Activated T-helper 17 cell treated with anti-CD3 and anti-CD28 coated beads, Interleukin-2, amount 50 U/mL, for 72 hours (primary cell): ENCODE measurements at places on chromosomes 1 and 21. TPM values are rescaled to one million over a fixed set of nuclear protein-coding genes. Genes with fewer than 3 reads are reported as not detected.
A peak's percentile ranks its signal among the peaks of the same experiment; 100 is the strongest.

- ATAC-seq: no peak
Observed at GRCh38 chr1:12769976-12770505, 3.5 kb upstream of the PRAMEF12 start.

BMP8B gene
- 0.37 TPM for total RNA-seq

- ATAC-seq: peak; percentile 32
Observed at GRCh38 chr1:111878649-111879048, 110.8 kb downstream of the KCND3 start.

GBP5 gene
- total RNA-seq: 135 TPM

FAM177B gene
- not detected for total RNA-seq

- no peak for ATAC-seq
Observed at GRCh38 chr1:119811985-119812557, 811 bp upstream of the REG4 start.

ZSWIM5 gene
- 1.9 TPM for total RNA-seq

B3GALT5 gene
- 0.03 TPM for total RNA-seq

TRAF3IP3 gene
- 184 TPM for total RNA-seq

- ATAC-seq: peak; percentile 28
Observed at GRCh38 chr1:57192222-57192621, 226.4 kb upstream of the C8B start.

- ATAC-seq: no peak
Observed at GRCh38 chr1:179825798-179826460, 51.7 kb downstream of the TOR1AIP2 start.

DNA sequence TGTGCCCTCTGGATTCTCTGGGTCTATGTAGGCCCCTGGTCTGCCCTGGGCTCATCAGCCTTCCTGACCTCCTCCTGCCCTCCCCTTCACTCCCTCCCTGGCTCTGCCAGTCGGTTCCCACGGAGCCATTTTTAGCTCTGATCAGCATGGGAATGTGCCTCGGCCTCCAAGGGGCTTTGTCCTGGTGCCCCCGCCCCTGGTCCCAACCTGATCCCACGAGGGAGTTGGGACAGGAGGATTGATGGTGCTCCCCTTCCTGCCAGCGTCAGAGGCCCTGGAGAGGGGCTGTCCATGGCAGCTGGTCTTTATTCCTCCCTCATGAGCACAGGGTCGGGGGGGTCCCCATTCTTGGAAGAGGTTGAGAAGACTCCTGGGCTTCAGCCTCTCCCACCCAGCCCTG is 24.9 kb downstream of the ETNK2 start:
- ATAC-seq: no peak

GRCh38 chr1:178052650-178053461 is 41.0 kb upstream of the RASAL2 start:
- no peak for ATAC-seq

- ATAC-seq: no peak
Observed at GRCh38 chr1:212460376-212460775, 27.7 kb downstream of the NENF start.

DNA sequence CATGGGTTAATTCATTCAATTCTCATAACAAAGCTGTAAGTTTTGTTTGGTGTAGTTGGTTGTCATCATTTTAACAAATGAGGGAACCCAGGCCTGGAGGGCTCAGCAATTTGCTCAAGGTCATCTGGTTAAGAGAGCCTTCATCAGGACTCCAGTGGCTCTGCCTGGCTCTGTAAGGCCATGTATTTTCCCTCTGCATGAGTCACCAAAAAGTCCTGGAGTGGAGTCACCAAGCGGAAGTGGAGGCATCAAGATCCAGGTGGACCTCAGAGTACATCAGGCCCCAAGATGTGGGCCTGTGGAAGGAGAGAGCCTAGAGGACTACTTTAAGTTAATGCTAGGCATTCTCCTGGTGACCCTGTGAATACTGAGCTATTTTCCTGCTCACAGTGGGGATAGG is 30.0 kb upstream of the RBM15 start:
- ATAC-seq: no peak

ANGPTL3 gene
- not detected for total RNA-seq

B4GALT3 gene
- 55.7 TPM for total RNA-seq

FCAMR gene
- total RNA-seq: not detected

TRIM67 gene
- total RNA-seq: not detected

OR10Z1 gene
- not detected for total RNA-seq

- no peak for ATAC-seq
Observed at GRCh38 chr1:156670359-156670758, 6.8 kb downstream of the NES start.

DNA sequence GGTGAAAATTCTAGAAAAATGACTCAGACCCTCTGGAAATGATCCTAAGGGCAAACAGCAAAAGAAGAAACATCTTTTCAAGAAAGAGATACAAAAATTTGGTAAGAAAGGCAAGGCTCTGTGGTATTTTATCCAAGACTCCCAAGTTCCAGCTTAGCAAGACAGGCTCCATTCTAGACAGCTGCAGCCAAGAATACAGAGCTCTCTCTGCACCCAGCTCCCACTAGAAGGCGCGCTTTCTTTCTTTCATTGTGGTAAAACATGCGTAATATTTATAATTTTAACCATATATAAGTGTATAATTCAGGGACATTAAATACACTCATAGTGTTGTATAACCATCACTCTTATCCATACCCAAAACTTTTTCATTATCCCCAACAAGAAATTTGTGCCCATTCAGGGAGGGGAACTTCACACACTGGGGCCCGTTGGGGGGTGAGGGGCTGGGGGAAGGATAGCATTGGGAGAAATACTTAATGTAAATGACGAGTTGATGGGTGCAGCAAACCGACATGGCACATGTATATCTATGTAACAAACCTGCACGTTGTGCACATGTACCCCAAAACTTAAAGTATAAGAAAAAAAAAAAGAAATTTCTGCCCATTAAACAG is 2.2 kb upstream of the HFM1 start:
- no peak for ATAC-seq

ICOSLG gene
- total RNA-seq: 2.0 TPM

DNA sequence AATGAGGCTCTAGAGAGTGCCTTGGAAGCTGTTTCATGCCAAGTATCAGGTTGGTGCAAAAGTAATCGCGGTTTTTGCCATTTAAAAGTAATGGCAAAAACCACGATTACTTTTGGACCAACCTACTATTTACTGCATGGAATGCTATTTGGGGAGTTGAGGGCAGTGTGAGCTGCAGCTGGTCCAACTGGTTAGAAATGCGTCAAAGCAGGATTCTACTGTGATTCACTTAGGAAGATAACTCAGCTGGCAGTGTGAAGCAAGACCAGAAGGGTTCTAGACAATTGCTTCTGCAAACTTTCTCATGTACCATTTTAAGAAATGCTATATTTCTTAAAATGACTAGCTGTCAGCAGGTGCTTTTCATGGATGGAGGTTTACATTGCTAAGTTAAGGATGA is 21.2 kb upstream of the PLA2G2C start:
- no peak for ATAC-seq

GRCh38 chr1:71088645-71089287 is 7.9 kb upstream of the ZRANB2 start:
- no peak for ATAC-seq

LENEP gene
- 0.77 TPM for total RNA-seq

DNA sequence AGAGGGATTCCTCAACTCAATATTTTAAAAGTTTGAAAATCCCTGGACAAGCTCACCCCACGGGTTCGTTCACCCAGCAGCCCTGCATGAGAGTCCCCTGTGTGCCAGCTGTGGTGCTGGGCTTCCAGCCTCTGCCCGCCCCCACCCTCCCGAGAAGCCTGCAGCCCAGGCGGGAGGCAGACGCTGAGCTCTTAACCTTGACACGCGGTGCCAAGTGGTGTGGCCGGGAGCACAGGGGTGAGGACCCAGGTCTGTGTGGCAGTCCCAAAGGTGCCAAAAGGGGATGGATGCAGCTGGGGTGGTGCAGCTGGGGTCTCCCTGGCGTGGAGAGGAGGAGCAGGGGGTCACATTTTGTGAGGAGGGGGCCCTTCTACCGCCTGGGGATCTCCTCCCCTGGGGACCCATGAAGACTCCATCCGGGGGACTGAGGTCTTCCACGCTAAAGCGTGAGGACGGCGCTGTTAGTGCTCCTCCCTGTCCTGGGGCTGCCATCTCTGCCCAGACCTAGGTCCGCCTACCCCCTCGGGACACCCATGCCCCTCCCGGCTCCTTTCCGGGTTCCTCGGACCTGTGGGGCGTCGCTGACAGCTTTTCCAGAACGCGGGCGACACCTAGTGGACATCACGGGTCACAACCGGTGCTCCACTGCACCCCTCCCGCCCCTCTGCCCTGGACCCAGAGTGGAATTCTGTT is 12.9 kb downstream of the PLA2G2F start:
- peak; percentile 94 for ATAC-seq
